Neural progenitor cell (in vitro differentiated cells): ENCODE measurements at places on chromosomes 16 and 17. TPM values are rescaled to one million over a fixed set of nuclear protein-coding genes. Genes with fewer than 3 reads are reported as not detected.

Gene ATP6V0C
- 11.6 and 44.3 TPM in 2 replicates for total RNA-seq

Gene CDRT4
- 7.7 and 18.2 TPM in 2 replicates for total RNA-seq

Gene CCDC154
- total RNA-seq = 0.28 TPM in 1 of 2 replicates, not detected in the other

Gene CNGB1
- total RNA-seq = not detected in 2 replicates

Gene ALDH3A1
- total RNA-seq = 1.4 TPM in 1 of 2 replicates, not detected in the other

Gene PHOSPHO1
- total RNA-seq = 0.06 TPM in 1 of 2 replicates, not detected in the other

Gene ITGAL
- total RNA-seq = not detected in 2 replicates

Gene NTN1
- total RNA-seq = 0.45 and 2.4 TPM in 2 replicates

Gene TMEM114
- 1.3 TPM in 1 of 2 replicates, not detected in the other for total RNA-seq

Gene KRT31
- total RNA-seq = not detected in 2 replicates

Gene AURKB
- total RNA-seq = 149 and 156 TPM in 2 replicates

Gene GPR179
- total RNA-seq = 0.22 TPM in 1 of 2 replicates, not detected in the other

Gene SLC6A2
- total RNA-seq = not detected in 2 replicates

Gene CFDP1
- 134 and 159 TPM in 2 replicates for total RNA-seq

Gene TMC7
- 6.0 and 8.2 TPM in 2 replicates for total RNA-seq

Gene C16orf92
- total RNA-seq = not detected in 2 replicates

Gene TSPAN10
- 0.93 and 2.2 TPM in 2 replicates for total RNA-seq

Gene SYCE1L
- total RNA-seq = 2.5 and 4.2 TPM in 2 replicates

Gene GAST
- total RNA-seq = not detected in 2 replicates

Gene JUP
- 28.5 and 91.8 TPM in 2 replicates for total RNA-seq

Gene DNAH2
- 0.09 and 0.28 TPM in 2 replicates for total RNA-seq

Gene CDRT15
- total RNA-seq = not detected in 2 replicates

Gene ZNF668
- 3.7 and 14.7 TPM in 2 replicates for total RNA-seq

Gene EZH1
- 47.1 and 48.5 TPM in 2 replicates for total RNA-seq

Gene PIRT
- not detected in 2 replicates for total RNA-seq
